ENCODE measurements at places on chromosomes 16 and 17.
A peak's percentile ranks its signal among the peaks of the same experiment; 100 is the strongest.

DNA sequence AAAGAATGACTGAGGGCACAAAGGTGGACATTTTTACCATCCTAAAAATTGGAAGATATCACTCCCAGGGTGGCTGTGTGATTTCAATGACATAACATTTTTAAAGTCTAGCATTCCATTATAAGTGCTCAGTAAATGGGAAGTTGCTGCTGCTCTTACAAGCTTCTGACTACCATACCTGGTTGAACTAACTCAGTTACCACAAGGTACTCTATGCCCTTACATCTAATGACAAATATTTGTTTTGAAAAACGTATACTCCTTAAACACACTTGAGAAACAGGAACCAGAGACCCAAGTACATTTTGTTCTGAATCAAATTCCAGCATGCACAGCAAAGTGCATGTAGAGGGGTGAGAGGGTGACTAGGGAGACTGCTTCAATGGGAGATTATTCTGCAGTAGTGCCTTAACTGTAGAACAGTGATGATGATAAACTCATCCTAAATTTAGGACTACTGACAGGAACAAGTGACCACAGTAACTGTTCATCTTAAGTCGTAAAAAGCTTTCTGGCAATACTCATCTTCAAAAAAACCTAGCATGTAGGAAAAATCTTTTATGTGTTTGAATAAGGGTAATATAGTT is 83.5 kb downstream of the KANSL1 start:
- DNase-seq = no peak

DNA sequence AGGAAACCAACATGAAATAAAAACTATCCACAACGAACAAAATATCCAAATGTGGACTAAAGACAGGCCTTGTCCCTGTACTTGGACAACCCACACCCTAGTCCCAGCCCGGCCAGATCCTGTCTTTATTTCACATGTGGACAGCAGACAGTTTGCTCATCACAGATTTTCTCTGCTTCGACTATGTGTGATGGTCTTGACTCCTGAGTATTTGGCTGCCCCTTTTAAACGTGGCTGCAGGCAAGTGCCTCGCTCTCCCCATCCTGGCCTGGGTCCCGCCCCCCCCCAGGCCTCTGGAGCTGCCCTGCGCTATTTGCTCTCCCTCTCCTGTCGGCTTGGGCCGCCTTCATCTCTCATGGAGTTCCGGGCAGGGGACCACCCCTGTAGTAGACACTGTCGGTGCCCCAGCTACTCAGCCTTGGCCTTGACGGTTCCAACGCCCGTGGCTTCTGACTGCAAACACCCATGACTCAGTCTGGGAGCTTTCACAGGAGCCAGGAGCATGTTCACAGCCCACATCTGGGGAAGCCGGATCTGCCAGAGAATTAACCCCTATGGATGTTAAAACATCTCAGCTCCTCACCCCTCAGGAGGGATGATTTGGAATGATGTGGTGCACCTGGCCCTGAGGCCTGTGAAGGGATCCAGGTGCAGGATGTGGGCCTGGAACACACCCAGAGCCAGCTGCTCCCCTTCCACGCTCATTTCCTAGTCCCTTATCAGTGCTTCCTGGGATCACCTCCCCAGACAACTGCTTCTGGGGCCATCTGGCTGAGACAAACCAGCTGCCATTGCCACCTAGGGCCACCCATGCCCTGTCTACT is 229.7 kb upstream of the RPL38 start:
- DNase-seq = peak; percentile 9

DNA sequence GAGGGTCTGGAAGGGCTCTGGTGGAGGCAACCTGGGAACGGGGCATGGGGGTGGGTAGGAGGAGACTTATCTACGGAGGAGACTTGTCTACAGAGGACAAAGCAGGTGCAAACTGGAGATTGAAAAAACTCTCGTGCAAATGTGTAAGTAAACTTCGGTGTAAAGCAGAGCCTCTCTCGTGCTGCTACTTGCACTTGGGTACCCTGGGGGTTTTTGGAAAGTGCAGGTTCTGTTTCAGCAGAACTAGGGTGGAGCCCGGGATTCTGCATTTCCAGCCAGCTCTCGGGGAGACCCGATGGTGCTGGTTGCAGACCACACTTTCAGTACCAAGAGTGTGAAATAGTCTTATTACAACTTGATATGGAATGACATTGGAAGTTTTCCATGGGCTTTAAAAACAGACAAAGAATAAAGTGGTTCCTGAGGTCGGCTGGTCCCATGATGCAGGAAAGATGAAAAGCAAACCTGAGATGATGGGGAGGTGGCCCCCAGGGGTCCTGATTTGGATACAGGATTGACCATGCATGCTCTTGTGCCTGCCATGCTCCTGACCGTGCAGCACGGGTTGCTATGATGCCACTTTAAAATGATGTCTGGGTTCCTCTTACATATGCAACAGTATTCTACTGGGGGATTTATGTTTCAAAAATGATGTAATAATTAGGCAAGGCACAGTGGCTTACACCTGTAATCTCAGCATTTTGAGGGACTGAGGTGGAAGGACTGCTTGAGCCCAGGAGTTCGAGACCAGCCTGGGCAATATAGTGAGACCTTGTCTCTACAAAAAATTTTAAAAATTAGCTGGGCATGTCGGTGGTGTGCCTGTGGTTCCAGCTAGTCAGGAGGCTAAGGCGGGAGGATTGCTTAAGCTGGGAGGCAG is 69.3 kb downstream of the IRF8 start:
- no peak for DNase-seq

GRCh38 chr16:58280846-58281301 is 14.0 kb downstream of the PRSS54 start:
- DNase-seq = peak; percentile 72

DNA sequence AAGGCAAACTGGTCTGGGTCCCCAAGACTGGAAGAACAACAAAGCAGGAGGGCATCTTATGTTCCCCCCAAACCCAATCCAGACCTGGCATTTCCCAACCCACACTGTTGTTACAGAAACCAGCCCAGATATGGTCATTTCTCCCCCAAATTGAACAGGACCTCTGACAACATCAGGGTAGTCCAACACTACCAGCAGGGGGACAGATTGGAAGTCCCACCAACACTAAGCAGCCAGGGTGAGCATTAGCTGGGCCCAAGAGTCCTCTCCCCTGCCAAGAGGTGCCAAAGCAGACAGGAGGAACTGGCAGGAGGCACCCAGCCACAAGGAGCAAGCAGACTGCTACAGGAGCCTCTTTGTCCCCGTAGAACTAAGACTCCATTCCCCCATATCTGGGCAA is 29.3 kb upstream of the CNEP1R1 start:
- DNase-seq = no peak

GRCh38 chr17:35185849-35186248 is 8.3 kb downstream of the SLC35G3 start:
- no peak for DNase-seq

DNA sequence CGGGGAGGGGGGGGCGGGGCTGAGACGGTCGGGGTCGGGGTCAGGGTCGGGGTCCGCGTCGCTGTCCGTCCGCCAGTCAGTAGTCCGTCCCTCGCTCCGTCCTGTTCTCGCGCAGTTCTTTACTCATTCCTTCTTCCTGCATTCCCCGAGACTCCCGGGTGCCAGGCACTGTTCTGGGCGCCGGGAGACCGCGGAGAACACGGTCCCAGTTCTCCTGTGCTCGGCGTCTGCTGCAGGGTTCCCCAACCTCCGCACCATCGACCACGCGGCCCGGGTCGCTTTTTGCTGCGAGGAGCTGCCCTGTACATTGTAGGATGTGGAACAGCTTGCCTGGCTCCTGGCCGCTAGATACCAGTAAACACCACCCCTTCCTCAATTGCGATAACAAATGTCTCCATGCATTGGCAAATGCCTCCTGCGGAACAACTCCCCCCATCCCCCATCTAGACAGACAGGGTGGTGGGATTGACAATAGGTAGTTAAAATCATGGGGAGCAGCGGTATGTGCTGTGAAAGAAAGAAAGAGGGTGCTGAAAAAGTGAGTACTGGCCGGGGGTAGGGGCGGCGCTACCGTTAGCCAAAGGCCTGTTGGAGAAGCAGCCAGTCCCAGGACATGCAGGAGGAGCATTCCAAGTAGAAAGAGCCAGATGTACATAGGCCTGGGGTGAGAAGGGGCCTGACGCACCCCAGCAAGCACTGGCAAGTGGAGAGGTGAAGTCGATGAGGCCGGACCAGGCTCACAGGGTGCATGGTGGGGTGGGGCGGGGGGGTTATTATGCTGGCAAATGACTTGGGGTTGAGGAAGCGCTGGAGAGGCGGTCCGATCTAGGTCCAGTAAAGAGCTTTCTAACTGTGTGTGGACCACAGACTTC is 631 bp downstream of the TRAF7 start:
- DNase-seq = peak; percentile 69
